NCI-H1694 (cell line): ENCODE measurements at places on chromosomes 2 and 18.

GRCh38 chr2:109030870-109031475, 42.0 kb upstream of the EDAR start:
- DNase-seq: no peak

DNA sequence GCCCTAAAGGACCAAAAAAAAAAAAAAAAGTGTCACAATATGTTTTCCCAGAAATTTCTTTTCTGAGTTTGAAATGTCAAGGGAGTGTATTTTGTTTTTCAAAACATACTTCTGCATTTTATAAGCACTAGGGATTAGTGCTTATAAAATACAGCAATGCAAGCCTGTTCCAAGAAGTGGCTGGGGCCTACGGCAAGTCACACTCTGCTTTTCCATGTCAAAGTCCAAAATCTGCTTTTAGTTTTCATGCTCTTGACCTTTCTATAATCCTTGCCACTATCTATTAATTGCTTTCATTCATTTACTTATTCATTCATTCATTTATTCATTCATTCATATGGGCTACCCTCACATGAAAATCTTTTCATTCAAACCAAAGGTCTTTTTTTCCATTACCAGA, 100.1 kb upstream of the UXS1 start:
- DNase-seq: no peak

- DNase-seq: no peak
Observed at GRCh38 chr2:226661789-226662545, 137.7 kb downstream of the IRS1 start.

DNA sequence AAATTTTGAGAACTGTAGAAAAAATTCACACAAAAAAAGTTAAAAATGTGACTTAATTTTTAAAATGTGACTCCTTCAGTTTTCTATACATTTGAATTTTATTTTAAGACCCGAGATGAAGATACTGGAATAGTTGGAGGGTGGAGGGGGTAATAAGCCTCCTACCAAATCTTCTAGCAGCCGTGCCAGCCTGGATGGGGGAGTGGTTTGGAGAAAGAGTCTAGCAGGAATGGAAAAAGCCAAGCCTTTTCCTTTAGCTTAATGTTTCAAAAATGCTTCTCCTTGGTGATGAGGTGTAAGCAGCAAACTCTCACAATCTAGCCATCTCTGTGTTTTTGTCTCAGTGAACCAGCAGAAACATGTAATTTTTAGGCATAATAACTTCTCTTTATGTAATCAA, 14.7 kb downstream of the CASP8 start:
- DNase-seq: no peak

DNA sequence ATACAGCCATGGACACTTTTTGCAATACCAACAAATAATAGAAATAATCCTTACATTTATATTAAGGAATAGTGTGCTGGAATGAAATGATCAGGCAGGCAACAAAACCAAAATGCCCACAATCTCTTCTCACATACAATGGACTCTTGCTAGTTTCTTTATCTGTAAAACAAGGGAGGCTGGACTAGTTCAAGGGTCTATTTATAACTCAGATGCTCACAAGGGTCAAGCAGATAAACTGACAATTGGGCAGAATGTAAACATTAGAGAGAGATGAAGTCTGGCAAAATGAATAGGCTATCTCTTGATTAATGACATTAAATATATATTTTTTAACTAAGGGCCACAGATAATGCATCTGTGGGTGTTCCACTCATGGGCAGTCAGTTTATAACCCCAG, 11.4 kb downstream of the PPIL3 start:
- DNase-seq: no peak

DNA sequence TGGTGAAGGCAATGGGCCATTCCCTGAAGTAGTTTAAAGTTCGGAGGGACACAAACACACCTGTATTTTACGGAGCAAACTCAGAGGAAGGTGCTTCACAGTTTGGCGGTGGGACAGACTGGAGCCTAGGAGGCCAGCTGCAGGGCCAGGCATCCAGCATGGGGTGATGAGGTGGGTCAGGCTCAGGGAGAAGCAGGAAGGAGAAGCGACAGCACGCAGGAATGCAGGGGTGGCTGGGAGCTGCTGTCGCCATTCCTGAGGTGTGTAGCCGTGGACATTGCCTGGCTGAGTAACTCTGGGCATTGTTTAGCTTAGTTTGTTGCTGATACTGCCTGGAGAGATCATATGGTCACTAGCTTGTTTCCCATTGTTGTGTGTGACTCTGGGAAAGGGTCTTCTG, 35.8 kb upstream of the METTL21A start:
- DNase-seq: no peak

DNA sequence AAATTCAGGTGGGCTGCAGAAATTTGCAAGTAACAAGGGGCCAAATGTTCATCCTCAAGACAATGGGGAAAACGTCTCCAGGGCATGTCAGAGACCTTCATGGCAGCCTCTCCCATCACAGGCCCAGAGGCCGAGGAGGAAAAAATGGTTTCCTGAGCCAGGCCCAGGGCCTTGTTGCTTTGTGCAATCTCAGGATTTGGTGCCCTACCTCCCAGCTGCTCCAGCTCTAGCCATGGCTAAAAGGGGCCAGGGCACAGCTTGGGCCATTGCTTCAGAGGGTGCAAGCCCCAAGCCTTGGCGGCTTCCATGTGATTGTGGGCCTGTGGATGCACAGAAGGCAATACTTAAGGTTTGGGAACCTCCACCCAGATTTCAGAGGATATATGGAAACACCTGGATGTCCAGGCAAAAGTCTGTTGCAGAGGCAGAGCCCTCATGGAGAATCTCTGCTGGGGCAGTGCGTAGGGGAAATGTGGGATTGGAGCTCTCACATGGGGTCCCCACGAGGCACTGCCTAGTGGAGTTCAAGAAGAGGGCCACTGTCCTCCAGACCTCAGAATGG, 29.2 kb downstream of the RPRD1A start:
- no peak for DNase-seq

- DNase-seq: no peak
Observed at GRCh38 chr2:123791684-123792083, 233.4 kb upstream of the CNTNAP5 start.

- DNase-seq: no peak
Observed at GRCh38 chr2:56231361-56231760, 47.6 kb downstream of the CCDC85A start.

DNA sequence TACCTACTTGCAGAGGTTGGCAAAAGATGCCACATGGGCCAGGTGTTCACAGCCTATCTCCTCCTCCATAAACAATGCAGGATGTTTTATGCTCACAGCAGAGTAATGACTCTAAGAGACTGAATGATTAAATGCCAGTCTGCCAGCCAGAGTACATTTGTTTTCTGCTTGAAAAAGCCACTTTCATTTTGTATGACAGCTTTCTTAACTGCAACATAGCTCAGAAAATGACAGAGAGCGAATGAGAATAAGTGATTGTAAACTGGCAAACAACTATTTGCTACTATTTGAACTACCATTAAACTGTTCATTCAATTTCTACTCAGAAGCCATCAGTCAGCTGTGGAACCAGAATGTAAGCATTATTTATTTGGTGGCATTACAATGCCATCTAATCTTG, 50.6 kb upstream of the DCC start:
- DNase-seq: peak; percentile 1

DNA sequence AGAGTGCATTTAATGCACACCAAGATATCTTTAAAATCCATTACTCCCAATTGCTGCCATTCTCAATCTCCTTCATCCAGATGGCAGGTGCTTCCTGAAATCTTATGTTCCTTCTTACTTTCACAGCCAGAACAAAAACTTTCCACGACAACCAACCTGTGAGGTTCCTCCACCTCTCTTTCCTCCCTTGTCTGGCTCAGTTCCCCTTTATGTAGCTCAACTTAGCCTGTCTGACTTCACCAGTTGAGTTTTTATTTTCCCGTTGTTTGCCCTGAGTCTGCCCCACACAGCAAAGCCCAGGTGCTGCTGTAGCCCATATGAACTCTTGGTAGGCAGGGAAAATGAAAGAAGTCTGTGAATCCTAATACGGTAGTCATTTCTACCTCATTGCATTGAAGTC, 112.5 kb downstream of the MREG start:
- DNase-seq: no peak

- DNase-seq: no peak
Observed at GRCh38 chr2:147578529-147578928, 266.3 kb upstream of the ACVR2A start.

DNA sequence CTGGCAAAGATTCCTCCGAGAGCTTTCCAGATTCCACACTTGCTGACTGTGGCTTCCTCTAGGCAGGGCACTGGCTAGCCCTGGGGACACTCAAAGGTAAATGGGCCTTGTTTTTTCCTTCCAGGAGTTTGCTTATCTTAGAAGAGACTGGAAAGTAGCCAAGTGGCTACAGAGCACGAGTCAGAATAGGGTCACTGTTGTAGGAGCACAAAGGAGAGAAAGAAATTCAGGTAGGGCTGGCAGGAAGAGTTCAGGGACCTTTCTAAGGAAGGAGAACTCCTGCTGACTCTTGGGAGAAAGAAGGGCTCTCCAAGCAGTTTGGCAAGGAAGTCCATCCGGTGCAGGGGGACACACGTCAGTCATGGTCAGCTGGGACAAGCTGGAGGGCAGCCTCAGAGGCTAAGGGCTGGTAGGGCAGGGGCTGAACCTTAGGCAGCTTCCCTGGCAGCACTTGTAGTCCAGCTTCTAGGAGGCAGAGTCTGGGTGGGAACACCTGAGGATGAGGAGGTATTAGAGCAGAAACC, 39.5 kb downstream of the NIFK start:
- no peak for DNase-seq

DNA sequence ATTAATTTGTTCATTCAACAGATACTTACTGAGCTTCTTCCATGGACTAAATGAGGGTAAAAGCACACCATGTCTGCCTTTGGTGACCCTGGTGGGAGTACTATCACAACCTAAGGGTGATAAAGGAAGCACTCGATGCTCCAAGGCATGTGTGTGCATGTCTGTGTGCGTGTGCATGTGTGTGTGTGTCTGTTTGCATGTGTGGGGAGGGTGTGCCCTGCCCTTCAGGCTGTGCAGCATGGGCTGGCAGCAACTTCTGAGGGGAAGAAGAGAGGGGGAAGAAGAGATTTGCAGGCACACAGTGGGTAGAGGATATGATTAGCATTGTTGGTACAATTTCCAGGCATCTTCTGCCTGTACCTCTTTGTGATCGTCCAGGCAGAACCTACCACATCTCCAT, 121.6 kb downstream of the ACOXL start:
- DNase-seq: no peak

- DNase-seq: no peak
Observed at GRCh38 chr2:227163485-227163997, 464 bp downstream of the COL4A4 start.

GRCh38 chr2:12070153-12070552, 323.7 kb downstream of the LPIN1 start:
- DNase-seq: no peak

- DNase-seq: peak; percentile 27
Observed at GRCh38 chr2:74553892-74554819, at the start of the genes DOK1 and LOXL3. Gene DOK1, plus strand, starts transcription at chr2:74554720. Its CDS starts 35 bp downstream, at chr2:74554755. Gene LOXL3, minus strand, starts transcription at chr2:74553942. Its CDS starts 1,308 bp downstream, at chr2:74552634.

- DNase-seq: no peak
Observed at GRCh38 chr2:230671117-230671516, 41.5 kb upstream of the CAB39 start.

- DNase-seq: no peak
Observed at GRCh38 chr2:158312981-158313380, 143.6 kb downstream of the CCDC148 start.

DNA sequence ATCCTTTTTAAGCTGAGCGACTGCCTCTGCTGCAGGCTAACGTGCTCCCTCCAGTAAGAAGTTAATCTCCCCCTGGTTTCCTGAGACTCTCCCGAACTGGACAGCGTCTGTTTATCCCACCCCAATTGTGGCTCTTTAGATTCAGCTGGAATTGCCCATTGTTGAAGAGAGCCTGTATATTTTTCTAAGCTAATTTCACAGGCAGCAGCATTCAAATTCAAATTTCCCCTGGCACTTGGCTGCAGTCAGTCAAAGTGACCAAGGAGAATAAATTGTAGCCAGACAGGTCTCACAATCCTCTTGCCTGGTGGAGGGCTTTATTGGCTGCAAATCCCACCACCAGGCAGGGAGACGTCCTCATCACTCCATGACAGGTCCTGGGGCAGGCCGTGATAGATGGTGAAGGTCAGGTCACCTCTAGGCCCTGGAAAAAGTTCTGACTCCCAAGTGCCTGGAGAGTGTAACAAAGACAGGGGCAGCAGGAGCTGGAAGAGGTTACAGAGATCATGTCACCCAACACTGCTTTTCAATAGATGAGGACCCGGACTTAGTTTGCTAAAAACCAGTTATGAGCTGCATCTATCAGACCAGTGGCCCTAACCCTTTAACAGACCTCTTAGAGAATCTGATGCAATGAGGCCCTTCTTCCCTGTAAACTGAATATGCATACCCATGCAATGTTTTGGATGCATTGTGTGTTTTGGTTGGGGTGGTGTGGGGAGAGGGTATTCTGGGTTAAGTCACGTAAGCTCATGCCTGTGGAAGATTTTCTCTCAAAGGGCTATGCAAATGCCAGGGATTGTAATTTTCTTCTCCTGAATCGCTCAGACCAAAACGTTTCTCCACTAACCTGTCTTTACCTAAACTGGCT, 32.3 kb upstream of the C18orf32 start:
- no peak for DNase-seq

- no peak for DNase-seq
Observed at GRCh38 chr18:45540125-45540524, 75.2 kb upstream of the SLC14A2 start.

GRCh38 chr2:237670641-237671040, 43.3 kb downstream of the LRRFIP1 start:
- DNase-seq: no peak

DNA sequence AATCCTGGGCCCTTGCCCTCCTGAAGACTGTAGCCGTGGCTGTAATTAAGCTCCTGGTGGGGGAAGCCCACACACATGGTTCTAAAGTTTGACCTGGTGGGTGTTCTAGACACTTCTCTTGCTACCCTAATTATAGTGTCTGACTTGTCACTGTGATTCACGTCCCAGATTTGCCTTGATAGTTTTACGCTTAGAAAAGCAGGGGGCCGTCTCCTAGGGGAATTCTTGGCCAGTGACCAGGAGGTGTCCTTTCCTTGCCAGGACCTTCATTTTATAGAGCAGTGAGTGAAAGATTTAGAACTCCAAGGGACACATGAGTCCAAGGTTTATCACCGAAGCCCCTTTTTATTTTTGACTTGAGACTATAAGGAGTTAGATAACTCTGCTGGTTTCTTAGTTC, 9.0 kb downstream of the TMEM214 start:
- no peak for DNase-seq

DNA sequence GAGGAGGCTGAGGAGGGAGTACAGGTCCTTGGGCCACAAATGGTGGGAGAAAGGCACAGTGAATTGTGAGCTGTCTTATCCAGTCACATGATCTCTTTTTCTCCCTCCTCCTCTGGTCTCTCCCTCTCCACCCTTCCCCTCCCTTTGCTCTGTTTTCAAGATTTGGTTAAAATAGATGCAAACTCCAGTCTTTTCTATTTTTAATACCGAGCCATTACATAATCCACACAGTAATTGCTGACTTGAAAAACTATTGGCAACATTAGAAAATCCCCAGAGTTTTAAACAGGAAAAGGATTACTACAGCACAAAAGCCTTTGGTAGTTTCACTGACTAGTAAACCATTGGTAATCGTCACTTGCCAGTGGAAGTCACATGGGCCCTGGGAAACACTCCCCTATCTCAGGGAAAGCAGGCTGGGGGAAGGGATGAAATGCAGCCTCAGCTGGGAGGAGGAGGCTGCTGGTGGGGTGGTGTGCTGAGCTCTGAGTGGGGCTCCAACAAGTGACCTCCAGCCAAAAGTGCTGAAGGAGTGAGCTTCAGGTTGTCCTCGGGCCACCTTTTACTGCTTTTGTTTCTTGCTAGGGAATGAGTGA, 57.4 kb upstream of the PCBP1 start:
- no peak for DNase-seq

- DNase-seq: no peak
Observed at GRCh38 chr2:156110890-156111289, 221.6 kb downstream of the NR4A2 start.
